ENCODE measurements at places on chromosomes 1 and 21. TPM values are rescaled to one million over a fixed set of nuclear protein-coding genes. Genes with fewer than 3 reads are reported as not detected.

DNA sequence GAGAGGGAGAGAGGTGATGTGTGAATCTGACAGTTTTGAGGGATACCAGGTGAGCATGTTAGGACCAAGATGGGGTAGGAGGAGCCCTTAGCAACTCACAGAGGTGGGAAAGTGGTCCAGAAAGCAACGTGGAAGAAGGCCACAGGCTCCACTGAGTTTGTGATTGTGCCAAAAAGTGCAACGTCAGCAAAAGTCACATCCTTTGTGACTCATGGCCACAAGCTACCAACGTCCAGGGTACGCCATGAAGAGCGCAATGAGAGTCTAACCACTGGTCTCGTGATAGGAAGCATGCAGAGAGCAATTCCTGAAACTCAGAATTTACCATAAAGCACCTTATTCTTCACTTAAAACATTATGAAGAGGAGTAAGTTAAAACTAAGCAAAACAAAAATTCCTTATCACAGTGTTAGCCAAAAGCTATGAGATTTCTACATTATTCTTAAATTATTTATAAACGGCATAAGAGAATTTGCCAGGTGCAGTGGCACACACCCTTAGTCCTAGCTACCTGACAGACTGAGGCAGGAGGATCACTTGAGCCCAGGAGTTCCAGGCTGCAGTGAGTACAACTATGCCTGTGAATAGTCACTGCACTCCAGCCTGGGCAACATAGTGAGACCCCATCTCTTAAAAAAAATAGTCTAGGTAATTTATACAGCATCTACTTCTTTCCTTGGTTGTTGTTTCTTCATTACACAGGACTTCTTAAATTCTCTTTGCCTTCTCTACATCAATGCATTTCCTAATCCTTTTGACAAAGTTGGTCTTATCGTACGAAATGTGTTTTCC lies 55.2 kb downstream of the COLGALT2 start:
- no peak for DNase-seq

- DNase-seq = no peak
These were observed 11.8 kb downstream of the TP73 start for GRCh38 chr1:3663999-3664699.

Gene NR0B2
- total RNA-seq = not detected

DNA sequence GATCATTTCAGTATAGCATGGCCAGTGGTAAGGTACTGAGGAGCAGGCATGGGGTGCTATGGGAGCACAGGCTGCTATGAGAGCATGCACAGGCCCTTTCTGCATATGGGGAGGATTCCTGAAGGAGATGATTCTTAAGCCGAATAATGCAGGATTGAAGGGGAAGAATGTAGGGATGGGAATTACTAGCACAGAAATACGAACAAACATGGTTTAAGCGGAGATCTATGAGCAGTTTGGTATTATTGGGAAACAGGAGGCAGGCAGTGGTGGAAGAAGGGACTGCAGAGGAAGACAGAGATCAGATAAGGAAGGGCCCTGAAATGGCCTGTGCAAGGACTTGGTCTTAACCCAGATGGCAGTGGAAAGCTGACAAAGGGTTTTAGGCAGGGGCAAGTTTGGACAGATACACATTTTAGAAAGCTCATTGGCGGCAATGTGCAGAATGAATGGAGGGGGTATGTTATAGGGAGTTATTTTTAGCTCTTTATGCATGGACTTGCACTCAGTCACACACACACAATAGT lies 1.7 kb downstream of the OSCP1 start:
- no peak for DNase-seq

Gene NBPF11
- total RNA-seq = 6.6 TPM

Gene C1QTNF12
- 1.1 TPM for total RNA-seq

- DNase-seq = no peak
These were observed 158.2 kb downstream of the PBX1 start for GRCh38 chr1:164716992-164717703.

DNA sequence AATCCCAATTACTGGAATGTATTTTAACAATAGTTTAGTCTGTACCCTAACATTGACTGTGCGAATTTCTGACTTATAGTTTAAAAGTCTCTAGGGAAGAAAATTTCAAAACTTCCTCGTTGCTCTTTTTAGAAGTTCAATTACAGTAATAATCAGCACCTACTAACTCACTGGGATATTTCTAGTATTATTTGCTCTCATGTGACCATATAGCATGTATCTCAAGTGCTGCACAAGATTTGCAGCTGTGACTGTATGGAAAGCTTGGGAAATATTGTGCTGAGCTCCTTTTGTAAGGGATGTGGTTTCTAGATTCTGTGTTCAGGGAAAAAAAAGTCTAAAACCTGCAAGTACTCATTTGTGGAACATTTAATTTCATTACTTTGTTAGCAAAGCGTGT lies 153.1 kb downstream of the ST6GALNAC3 start:
- no peak for DNase-seq

DNA sequence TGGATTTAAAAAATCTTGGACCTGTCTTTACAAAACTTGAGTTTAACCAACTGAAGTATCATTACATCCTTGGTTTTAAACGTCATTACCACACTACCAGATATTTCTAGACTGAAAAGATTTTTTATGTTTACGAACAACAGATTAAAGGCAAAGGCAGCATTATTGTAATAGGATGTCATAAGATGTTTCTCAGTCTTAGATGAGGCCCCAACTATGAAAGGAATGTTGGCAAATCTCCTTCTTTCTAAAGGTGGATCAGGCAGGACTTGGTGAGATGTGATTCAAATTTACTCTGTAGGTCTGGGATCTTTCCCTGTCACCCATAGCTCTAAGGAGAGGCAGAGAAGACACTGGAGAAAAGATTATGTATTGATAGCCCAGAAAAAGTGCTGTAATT lies 417.9 kb downstream of the PTBP2 start:
- no peak for DNase-seq

Gene GJA5
- not detected for total RNA-seq

- no peak for DNase-seq
These were observed 299.4 kb upstream of the LYPLAL1 start for GRCh38 chr1:218874313-218874712.

GRCh38 chr1:21293537-21294265 lies 3.4 kb upstream of the ECE1 start:
- peak; percentile 82 for DNase-seq

Gene PRDM16
- total RNA-seq = not detected

DNA sequence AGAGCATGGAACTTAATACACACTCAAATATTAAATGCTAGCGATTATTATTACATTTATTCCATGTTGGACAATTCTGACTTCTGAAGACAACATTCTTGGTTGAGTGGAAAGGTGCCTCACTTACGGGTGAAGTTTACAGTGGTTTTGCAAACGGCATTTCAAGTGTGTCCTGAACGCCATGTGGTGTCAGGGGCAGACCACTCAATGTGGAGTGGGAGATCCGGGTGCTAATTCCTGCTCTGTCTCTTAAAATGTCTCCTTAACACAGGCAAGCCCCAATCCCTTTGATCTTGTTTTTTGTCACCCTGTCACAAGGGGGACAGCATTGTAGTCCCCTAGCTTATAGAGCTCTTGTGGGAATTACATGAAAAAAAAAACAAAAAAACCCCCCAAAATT lies 5.6 kb upstream of the TDRD10 start:
- no peak for DNase-seq

GRCh38 chr1:59180735-59181134 lies 116.2 kb upstream of the FGGY start:
- no peak for DNase-seq

DNA sequence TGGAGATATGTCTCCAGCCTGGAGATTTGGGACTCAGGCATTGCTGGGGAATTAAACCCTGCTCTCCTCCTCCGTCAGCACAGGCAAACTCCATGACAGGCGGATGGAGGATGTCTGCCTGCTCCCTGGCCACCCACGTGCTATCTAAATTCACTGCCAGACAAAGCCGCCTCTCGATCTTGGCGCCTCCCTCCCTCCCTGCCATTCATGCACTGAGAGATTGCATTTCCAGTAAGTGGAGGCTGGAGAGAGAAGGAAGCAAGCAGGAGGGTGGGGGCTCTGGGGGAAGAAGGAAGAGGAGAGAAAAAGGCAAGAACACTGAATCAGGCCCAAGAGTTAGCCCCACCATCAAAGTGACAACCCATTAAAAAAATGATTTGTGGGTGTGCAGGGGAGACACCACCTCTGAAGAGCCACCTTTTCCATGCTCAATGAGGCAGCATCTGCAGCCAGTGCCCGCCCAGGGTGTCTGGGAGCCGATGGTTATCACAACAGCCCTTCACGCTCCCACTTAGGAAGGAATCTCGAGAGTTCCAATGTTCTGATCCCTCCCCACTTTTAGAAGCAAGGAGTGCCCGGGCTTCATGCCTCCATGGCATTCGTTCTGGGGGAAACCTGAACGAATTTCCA lies 183.0 kb downstream of the HIVEP3 start:
- no peak for DNase-seq

GRCh38 chr1:119740261-119740660 lies 28.4 kb downstream of the HMGCS2 start:
- no peak for DNase-seq

Gene ZNF697
- 0.78 TPM for total RNA-seq

- no peak for DNase-seq
These were observed 56.9 kb upstream of the NRIP1 start for GRCh38 chr21:15121655-15122120.

Gene LINGO4
- total RNA-seq = 0.09 TPM

Gene TTC24
- 7.3 TPM for total RNA-seq

GRCh38 chr1:36493524-36493923 lies 10.8 kb upstream of the CSF3R start:
- DNase-seq = no peak

Gene ITPKB
- total RNA-seq = 37.7 TPM

Gene SDC3
- total RNA-seq = 0.44 TPM

DNA sequence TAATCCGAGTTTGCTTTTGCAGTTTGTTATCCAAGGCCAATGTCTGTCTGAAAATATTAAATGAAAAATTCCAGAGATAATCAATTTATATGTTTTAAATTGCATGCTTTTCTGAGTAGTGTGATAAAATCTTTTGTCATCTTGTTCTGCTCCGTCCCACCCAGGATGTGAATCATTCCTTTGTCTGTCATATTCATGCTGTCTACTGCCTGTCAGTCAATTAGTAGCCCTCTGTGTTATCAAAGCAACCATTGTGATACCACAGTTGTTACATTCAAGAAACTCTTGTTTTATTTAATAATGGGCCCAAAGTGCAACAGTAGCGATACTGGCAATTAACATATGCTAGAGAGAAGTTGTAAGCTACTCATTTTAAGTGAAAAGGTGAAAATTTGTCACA lies 819.3 kb downstream of the BRINP3 start:
- DNase-seq = no peak

- DNase-seq = no peak
These were observed 9.2 kb downstream of the NR5A2 start for GRCh38 chr1:200036619-200037270.

Gene DMBX1
- not detected for total RNA-seq

Gene WASF2
- total RNA-seq = 120 TPM

Gene GBP6
- 0.13 TPM for total RNA-seq

- DNase-seq = no peak
These were observed 23.1 kb upstream of the PHTF1 start for GRCh38 chr1:113782406-113782805.

Gene UMODL1
- 0.07 TPM for total RNA-seq

DNA sequence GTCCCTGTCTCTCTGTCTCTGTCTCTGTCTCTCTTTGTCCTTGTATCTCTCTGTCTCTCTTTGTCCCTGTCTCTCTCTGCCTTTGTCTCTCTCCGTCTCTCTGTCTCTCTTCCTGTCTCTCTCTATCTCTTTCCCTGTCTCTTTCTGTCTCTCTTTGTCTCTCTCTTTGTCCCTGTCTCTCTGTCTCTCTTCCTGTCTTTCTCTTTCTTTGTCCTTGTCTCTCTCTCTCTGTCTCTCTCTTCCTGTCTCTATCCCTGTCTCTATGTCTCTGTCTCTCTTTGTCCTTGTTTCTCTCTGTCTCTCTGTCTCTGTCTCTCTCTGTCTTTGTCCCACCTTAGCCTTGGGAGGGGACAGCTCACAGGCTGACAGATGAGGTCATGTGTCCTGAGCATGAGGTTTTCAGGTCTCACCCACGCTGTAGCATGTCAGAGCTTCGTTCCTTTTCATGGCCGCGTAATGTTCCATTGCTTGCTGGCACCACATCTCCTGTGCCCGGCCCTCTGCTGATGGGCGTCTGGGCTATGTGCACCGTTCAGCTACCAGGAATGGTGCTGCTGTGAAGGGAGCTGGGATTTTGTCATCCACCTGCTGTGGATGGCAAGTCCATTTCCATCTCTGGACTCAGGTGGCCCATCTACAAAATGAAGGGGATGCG lies 27.6 kb downstream of the TP73 start:
- DNase-seq = no peak

Gene CDK11A
- total RNA-seq = 68.8 TPM

Gene DENND2D
- 185 TPM for total RNA-seq

Gene C1orf105
- not detected for total RNA-seq

Gene LDLRAD1
- total RNA-seq = not detected

DNA sequence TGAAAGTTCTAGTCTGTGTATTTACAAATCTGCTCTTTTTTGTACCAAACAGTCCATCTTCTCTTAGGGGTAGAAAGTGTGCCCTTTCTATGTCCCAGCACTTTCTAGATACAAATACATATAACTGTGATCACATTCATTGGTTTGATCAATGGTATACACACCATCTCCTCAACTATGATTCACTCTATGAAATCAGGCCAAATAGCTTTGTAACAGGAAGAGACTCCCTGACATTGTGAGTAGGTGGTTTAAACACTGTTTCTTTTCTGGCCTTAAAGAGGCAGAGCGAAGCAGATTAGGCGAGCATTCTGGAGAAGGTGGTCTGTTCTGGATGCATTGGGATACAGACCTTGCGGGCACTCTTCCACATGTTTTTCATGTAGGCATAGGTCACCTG lies 39.3 kb upstream of the EXOSC10 start:
- no peak for DNase-seq

- DNase-seq = no peak
These were observed 178.0 kb downstream of the SDCCAG8 start for GRCh38 chr1:243433737-243434370.

GRCh38 chr1:235138821-235139220 lies 10.2 kb upstream of the TOMM20 start:
- DNase-seq = no peak

DNA sequence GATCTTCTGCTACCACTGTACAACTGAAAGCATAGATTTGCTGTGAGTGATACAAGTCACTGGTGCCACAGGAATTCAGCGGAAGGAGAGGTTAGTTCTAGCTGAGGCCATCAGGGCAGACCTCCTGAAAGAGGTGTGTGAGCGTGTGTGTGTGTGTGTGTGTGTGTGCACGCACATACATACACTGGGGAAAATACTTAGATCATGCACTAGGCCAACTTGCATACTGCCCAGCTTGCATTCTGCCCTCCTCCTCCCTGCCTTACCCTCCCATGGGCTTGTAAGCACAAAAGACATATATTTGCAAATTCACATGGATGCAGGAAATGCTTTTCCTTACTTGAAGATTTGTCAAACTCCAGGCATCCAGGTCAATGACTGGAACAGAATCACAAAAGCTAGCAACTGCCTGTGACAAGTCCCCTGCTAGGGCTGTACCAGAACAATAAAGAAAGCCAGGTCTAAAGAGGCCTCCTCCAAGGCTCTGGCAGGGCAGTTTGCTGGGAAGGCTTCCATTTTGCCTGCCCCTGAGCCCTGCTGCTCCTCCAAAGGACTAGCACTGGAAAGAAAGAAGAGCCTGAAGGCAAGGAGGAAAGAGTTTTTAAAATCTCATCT lies 23.2 kb downstream of the PLEKHA6 start:
- no peak for DNase-seq

Gene BGLAP
- 1.5 TPM for total RNA-seq

Gene RIPK4
- not detected for total RNA-seq

Gene LYST
- total RNA-seq = 79.9 TPM
